ENCODE measurements at places on chromosomes 12 and 14. TPM values are rescaled to one million over a fixed set of nuclear protein-coding genes. Genes with fewer than 3 reads are reported as not detected.

The TAS2R9 gene
- not detected for total RNA-seq

The KRT82 gene
- not detected for total RNA-seq

The TRHDE gene
- total RNA-seq, result 31.6 TPM

The VRK1 gene
- total RNA-seq, result 43.8 TPM

The NPFF gene
- not detected for total RNA-seq
